Eye (tissue), 1 donor: ENCODE measurements at places on chromosomes 5 and 9.
A peak's percentile ranks its signal among the peaks of the same experiment; 100 is the strongest.

DNA sequence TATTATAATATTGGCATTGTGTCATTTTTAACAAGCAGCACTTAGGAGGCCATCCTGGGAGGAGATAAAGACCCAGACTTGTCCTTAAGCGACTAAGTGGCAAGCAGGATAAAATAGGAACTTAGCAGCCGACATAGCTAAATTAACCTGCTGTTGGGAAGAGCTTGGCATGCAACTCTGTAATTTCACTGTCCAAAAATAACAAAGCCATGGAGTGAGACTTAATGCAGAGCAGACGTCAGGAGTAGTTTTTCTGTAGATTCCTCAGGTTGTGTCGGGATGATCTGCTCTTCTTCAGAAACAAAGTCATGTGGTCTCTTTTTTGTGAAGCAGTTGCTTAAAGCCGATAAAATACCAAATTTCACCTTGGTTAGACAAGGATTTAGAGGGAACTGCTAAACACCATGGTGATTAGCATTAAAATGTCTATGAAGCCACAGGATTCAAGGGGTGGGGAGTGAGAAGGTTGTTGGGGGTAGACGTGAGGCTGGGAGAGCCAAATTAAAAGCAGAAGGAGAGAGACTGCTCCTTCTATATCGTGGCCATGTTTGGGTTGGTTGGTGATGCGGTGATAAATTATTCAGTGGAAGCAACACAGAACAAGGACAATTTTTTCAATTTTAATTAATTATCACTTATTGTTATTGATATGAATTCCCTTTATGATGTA lies 303.0 kb downstream of the CSNK1G3 start:
- peak; percentile 73 for DNase-seq

DNA sequence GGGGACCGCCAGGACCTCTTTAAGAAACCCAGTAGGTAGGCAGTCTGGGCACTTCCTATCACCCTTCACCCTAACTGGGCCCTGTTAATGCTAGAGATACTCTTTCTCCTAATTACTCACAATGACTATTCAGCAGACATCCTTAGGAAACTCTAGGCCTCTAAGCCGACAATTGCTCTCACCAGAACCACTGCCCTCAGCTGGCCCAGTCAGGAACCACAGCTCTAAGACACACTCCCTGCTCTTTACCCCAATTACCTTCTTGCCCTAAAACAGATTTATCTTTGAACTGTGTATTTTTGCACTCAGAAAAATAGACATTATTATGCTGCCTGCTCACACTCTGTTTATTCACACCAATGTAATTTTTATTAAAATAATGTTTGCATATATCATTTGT lies 432.6 kb upstream of the SLC30A5 start:
- DNase-seq, result no peak

- DNase-seq, result no peak
Measured at GRCh38 chr5:75677607-75678006, 39.6 kb downstream of the POC5 start.

GRCh38 chr5:148713735-148714508 lies 59.6 kb upstream of the HTR4 start:
- DNase-seq, result no peak

- DNase-seq, result no peak
Measured at GRCh38 chr5:171272996-171273970, 35.8 kb upstream of the TLX3 start.

GRCh38 chr9:137067860-137068538 lies 2.4 kb downstream of the SAPCD2 start:
- DNase-seq, result peak; percentile 89

- DNase-seq, result peak; percentile 78
Measured at GRCh38 chr9:613771-614347, 227.6 kb upstream of the DMRT1 start.

DNA sequence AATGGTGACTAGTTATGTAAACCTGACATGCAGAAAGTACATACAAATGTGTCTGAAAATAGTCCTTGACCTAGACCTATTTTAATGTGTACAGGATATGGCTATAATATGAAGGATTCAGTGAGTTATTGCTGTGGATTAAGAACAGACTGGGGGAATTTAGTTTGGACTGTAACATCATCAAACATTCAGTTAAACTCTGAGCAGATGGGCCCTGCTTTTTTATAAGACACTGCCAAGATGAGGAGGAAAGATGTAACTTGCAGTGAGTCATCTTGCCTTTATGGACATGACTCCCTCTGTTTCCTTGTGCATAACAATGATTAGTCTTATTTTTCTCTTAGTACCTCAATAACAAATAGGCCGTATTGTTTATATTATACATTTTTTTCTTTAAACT lies 12.2 kb downstream of the PPP3R2 start:
- peak; percentile 32 for DNase-seq

- peak; percentile 89 for DNase-seq
Measured at GRCh38 chr5:174532455-174533453, 191.6 kb upstream of the MSX2 start.

DNA sequence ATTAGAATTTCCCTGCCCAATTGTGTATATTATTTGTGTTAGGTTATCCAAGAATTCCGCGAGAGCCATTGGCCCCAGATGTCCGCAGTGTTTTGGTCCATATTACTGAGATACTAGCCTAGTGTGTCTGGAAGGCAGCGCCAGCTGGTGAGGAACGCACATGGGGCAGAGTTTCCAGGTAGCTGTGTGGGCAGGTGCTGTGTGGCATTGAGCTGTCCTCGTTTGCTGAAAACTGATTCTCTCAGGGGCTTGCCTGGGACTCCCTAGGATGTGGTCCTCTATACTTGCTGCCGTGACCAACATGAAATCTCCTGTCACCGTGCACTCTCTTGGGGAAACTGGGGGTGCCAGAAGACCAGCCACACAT lies 288.7 kb downstream of the FANCC start:
- DNase-seq, result no peak

GRCh38 chr9:89109666-89110065 lies 69.0 kb downstream of the SHC3 start:
- DNase-seq, result no peak

DNA sequence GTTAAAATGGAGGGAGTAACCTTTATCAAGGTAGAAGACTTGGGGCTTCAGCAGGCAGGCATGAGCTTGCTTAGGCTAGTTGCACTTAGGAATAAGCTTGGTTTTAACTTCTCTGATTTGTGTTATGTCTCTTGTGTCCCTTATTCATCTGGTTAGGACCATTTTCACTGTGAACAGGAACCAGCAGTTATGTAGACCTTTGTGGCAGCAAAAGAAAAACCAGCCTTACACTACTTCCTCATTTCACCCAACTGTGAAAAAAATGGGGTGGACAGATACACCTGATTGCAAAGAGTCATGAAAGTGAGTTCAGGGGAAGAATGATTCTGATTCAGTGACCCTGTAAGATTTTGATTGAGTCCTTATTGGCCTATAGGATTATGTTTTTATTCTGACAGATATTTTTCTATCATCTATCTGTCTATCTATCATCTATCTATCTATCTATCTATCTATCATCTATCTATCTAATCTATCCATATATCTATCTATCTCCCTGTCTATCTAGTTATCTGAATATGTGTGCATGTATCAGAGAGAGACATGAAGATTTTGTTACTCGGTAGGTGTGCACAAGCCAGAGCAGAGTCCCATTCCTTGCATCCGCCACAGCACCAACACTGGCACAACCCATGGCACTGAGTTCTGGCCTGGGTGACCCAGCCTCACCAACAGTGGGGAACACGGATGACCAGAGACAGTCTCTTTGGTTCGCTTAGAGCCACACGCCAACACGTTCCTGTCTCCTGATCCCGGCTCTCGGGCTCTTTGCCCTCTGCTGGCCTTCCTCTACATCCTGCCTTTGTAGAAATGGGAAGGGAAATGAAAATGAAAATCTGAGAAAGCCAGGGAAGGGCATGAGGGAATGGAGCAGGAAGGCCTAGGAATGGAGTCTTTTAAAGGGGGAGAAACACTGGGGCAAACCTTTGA lies 1.3 kb upstream of the ZNF366 start:
- no peak for DNase-seq

- no peak for DNase-seq
Measured at GRCh38 chr5:168809218-168809617, 230.1 kb upstream of the PANK3 start.

DNA sequence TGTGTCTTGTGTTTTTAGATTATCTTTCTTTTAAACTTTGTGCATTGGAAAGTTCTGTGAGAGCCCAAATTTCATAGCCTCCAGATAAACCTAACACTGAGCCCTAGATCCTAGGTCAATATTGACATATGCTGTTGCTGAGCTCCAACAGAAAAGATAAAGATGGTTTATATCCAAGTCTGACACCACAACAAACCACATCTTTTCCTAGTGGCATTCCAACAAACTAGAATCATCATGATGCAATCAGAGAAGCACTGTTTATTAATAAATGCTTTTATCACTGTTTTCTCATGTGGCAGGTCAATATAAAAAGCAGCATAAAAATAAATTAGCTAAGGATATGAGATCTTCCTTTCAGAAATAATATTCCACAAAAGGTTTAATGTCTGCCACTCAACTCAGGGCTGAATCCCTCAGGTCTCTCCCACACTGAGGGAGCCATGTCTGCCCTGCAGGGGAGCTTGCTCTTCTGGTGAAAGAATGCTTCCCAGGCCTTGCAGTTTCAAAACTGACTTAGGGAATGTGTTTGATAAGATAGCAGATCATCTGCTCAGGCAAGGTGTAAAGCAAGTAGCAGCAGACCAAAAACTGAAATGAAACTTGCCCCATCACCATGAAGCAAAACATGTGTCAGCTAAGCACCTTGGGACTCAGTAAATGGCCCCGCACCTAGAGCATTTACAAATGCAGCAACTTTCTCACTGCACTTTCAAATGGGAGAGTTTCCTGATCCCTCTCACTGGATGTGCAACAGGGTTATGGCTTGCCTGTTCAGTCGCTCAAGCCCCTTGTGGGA lies 493.0 kb downstream of the AGTPBP1 start:
- DNase-seq, result no peak

DNA sequence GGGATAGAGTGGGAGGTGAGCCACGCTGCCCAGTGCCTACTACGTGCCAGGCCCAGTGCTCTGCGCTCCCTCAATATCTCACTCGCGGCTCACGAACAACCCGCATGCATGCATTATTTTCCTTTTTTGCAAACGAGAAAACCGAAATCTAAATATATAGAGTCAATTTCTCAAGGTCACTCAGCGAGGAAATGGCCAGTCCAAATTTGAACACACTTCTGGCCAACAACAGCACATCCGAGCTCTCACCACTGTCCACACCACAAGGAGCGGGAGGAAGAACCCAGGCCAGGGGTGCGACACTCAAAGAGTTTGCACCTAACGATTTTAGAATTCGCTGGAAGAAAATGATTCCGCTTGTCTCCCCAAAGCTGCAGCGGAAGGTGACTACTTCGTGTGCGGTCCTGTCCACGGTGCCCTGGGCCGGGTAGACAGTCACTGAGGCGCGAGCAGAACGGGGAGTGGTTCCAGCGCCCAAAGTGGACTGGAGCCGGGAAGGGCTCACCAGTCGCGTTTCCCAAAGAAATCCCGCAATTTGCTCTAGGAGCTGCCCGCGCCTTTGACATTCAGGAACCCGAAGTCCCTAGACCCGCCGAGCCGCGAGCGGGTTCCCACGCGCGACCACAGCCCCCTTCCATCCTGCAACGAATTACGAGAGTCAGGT lies 1.1 kb upstream of the TLX3 start:
- DNase-seq, result peak; percentile 80

DNA sequence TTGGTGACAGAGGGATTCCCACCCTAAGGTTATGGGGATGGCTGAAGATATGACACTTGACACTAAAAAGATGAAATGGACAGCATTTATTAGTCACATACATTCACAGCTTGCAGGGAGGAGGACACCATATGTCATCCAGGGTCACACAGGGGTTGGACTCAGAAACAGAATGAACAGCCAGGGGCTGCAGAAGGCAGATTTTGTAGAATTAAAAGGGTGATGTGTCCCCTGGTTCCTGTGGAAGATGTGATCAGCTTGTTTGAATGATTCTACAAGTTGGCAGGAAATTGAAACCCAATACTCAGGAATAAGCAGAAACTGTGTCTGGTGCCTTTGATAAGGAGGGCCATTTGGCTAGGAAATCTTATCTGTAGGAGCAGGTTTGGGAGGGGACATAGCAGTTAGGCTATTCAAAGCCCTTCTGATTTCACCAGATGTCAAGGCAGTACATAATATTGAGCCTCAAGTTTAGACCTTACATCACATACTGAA lies 102.3 kb upstream of the GRIN3A start:
- no peak for DNase-seq

DNA sequence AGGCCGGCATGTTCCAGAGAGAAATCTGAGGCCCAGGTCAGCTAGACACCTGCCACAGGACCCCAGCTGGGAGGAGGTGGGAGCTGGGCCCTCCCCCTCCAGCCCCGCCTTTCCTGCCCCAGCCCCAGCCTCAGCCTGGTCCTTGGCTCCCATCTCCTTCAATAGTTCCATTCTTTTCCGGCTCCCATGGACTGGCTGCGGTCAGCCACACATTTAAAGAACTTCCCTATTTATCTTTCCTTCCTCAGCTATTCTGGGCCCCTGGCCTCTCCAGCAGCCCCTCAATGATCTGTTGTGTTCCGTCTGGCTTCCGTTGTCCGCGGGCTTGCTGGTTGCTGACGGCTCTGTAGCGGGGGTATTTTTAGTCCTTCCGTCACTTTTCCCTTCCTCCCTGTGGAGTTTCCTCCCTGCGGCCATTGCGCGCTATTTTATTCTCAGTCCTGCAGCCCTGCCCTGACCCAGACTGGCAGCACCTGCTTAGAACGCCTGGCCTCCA lies 73.8 kb downstream of the AMBP start:
- no peak for DNase-seq
